Fibroblast of pulmonary artery (primary cell): ENCODE measurements at places on chromosomes 6 and 20.

GRCh38 chr6:10529231-10529801 lies 8.2 kb downstream of the GCNT2 start:
- no peak for DNase-seq

DNA sequence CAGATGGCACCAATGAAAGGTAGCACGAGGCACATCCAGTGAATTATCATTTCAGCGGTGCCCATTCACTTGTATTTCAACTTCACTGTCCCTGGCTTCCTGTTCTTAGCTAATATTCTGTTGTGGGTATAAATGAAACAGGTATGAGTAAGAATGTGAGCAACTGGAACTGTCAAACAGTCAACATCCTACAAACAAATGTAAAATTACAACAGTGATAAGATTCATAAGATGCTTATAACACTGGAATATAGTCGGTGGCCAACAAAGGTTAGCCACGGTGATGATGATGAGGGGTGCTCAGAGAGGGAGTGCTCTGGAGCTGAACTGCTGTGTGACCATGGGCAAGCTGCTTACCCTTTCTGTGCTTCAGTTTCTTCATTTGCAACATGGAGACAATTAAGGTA lies 74.9 kb upstream of the TOX2 start:
- no peak for DNase-seq

DNA sequence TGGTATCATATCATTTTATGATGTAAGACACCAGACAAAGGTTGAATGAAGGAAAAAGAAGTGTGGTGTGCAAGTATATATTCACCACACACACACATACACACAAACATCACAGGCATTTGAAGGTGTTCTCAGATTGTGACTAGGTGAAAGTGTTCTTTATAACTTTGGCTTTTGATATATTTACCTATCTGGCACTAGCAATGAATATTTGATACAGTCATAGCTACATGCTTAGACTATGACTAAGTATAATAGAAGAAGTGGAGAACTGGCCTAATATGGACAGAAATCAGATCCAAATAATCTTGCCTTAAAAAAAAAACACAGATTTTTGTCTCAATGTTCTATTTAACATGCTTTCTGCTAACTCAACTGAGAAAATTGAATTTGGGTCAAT lies 809.9 kb downstream of the KIF16B start:
- DNase-seq: no peak

DNA sequence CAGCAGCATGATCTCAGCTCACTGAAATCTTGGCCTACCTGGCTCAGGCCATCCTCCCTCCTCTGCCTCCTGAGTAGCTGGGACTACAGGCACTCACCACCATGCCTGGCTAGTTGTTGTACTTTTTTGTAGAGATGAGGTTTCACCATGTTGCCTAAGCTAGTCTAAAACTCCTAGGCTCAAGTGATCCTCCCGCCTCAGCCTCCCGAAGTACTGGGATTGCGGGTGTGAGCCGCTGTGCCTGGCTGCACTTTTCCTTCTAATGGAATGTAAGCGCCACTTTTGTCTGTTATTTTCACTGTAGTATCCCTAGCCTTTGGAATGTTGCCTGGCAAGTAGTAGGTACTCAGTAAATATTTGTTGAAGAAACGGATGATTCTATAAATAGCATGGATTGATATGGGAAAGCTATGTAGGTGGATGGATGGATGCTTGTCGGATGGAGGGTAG lies 10.4 kb upstream of the TRIB3 start:
- DNase-seq: no peak

DNA sequence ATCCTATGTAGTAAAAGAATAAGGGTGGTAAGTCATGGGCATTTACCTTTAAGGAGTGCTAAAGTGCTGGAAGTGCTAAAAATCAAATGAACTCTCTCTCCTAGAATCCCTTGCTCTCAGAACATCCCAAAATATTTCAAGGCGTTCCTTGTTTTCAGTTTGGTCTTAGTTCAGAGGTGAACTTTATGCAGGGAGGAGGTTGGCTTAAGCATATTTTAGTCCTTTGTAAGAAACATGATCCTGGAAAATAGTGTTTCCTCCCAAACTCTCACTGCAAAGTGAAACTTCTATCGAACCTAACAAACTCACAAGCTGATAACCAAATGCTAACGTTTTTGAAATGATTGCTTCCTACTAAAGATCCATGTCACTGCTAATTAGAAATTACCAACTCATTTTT lies 231.4 kb downstream of the FOXC1 start:
- DNase-seq: no peak
